Nephron progenitor cell (in vitro differentiated cells): ENCODE measurements at places on chromosomes 7 and 10.

DNA sequence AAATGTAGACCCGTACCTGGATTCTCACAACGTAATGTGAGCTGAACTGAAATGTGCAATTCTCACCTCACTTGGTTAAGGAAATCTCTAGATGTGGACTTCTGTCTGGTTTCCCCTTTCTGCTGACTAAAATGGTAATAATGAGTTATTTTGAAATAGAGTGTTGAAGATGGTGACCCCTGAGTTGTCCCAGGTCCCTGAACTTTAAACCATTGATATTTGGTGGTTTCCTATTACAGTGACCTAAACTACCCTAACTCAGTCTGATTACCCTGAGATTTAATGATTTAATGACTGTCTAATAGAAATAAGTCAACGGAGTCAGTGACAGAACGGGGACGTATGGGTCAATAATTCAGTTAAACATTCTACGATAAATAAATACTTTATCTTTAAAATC, 845.9 kb downstream of the PCDH15 start:
- no peak for DNase-seq

GRCh38 chr10:46033602-46034011, 3.2 kb upstream of the NCOA4 start:
- DNase-seq, result no peak

DNA sequence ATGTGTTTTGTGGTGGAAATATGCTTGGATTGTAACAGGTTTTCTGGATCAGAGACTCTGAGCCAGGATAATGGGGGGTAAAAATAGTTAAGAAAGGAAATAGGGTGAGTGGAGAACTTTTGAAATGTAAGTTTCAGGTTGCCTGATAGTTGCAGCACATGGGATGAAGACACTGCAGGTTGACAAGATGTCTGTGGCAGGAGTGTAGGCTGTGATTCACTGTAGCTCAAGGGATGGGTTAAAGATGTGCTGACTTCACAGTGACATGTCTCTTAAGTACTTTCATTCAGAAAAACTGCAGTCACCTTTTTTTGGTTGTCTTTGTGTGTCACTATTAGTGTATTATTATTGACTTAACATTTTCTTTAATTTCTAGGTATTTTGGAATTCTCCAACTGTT, 63.5 kb upstream of the SLC39A12 start:
- no peak for DNase-seq

GRCh38 chr10:122504610-122504950, 43.2 kb downstream of the HTRA1 start:
- DNase-seq, result no peak

DNA sequence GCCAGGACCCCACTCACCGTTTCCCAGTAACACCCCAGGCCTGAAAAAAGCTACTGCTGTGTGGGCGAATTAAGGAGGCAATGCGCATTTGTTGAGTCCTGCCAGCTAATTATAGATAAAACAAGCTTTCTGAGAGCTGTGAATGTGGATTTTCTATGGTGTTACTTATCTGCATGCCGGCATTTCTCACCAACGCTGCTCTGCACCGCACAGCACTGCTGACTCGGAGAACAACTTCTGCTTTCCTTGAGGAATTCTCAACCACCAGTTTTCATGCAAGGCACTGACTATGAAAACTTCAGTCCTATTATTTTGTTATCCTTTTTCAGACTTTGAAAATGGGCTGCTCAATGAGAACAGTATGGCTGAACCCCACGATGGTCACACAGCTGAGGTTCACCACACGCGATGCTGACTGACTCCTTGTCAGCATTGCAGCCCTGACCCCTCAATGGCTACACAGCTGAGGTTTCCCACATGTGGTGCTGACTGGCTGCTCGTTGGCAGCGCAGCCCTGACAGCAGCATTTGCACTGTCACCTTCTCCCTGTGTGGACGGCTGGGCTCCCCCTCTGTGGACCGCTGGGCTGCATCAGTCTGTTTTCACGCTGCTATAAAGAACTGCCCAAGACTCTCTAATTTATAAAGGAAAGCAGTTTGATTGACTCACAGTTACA, 190.6 kb downstream of the DIP2C start:
- no peak for DNase-seq

GRCh38 chr10:79361726-79362397, 14.6 kb downstream of the PPIF start:
- DNase-seq, result no peak

- no peak for DNase-seq
Observed at GRCh38 chr10:76456197-76456596, 1024.8 kb downstream of the LRMDA start.
